Hematopoietic multipotent progenitor cell treated with erythropoietin and hydrocortisone succinate and interleukin-3 and kit ligand, for 8 days (in vitro differentiated cells): ENCODE measurements at places on chromosomes 13 and 19.

DNA sequence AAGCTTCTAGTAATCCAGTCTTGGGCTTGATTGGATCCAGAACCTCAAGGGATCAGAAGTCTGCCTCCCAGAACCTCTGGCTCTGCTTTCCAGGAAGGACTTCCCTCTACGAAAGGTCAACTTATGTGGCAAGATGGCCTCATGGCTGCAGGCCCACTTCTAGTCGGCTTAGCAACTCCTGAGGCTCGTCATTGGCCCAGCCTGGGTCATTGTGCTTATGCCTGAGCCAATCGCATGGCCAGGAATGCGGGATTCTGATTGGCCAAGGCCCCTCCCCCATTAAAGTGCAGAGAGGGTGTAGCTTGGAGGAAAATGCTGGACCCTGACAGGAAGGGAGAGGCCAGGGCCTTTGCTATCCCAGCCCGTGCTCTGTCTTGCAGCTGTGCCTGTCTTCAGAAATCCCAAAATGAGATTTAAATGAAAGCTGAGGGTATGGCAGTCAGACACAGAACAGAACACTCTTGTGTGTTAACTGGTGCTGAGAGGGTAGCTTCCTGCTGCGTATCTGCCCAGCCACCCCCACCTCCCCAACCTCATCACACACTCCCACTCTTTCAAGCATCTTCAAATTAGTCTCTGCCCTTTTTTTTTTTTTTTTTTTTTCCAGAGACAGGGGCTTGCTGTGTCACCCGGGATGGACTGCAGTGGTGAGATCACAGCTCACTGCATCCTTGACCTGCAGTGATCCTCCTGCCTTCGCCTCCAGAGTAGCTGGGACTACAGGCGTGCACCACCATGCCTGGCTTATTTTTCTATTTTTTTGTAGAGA is 5.5 kb upstream of the CCNE1 start:
- no peak for DNase-seq

DNA sequence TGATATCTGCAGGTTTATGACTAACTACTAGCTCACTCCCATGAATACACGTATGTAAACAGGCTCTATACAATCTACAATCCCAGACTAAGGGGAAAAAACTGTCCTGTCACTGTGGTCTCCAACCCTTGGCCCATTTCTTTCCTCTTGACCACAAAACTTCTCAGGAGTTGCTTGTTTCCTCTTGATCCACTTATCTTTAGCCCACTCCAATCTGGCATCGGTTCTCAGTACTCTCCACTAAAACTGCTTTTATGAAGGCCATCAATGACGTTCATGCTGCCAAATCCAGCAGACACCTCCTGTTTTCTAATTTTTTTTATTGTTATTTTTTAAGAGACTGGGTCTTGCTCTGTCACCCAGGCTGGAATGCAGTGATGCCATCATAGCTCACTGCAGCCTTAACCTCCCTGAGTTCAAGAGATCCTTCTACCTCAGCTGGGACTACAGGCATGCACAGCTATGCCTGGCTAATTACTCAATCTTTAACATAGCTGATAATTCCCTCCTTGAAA is 31.9 kb upstream of the USPL1 start:
- peak; percentile 78 for DNase-seq

DNA sequence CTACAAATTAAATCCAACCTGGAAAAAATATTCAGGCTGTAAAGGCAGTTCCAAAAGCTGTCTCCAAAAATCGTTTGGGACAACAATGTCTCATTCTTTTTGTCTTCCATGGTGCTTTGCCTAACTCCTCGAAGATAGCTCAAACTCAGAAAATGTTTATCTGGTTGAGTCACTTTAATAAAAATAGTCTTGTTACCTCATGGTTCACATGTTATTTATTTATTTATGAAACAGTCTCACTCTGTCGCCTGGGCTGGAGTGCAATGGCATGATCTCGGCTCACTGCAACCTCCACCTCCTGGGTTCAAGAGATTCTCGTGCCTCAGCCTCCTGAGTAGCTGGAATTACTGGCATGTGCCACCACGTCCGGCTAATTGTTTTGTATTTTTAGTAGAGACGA is 4.9 kb upstream of the BRD4 start:
- DNase-seq = no peak

DNA sequence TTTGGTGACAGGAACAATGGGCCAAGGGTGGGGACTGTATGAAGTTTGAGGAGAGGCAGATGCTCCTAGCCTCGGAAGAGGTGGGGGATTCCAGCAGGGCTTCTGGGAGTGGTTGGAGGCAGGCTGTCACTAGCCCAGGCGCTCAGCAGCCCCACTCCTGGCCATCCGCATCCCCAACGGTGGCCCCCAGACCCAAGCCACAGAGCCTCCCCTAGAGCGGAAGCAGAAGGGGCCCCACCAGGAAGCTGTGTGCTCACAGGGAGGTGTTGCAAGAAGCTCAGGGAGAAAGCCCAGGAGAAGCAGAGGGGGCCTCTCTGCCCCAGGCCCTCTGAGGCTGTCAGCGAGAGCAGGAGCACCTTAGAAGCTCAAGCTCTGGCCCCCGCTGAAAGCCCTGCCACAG is 8.3 kb downstream of the PRAM1 start:
- DNase-seq = no peak

DNA sequence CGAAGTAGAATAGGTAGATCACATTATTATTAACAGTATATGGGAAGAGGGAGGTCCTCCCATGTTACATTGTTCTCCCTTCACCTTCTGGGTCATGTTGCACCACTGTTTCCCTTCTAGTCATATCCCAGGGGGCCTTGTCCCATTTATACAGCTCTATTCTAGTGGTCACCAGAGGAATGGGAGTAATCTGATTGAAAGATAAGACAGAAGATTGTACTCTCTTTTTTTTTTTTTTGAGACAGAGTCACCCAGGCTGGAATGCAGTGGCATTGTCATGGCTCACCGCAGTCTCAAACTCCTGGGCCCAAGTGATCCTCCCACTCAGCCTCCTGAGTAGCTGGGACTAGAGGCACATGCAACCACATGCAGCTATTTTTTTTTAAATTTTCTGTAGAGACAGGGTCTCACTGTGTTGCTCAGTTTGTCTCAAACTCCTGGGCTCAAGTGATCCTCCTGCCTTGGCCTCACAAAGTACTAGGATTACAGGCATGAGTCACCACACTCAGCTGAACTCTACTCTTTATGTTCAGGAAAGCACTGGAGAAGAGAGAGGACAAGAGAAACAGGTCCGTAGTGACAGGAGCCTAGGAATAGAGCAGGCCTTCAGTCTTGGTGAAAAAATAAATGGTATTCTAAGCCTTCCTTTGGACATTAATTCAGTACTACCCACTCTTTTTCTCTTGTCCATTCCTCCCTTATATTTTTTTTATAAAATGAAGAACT is 4.3 kb upstream of the ZNF529 start:
- DNase-seq = no peak

DNA sequence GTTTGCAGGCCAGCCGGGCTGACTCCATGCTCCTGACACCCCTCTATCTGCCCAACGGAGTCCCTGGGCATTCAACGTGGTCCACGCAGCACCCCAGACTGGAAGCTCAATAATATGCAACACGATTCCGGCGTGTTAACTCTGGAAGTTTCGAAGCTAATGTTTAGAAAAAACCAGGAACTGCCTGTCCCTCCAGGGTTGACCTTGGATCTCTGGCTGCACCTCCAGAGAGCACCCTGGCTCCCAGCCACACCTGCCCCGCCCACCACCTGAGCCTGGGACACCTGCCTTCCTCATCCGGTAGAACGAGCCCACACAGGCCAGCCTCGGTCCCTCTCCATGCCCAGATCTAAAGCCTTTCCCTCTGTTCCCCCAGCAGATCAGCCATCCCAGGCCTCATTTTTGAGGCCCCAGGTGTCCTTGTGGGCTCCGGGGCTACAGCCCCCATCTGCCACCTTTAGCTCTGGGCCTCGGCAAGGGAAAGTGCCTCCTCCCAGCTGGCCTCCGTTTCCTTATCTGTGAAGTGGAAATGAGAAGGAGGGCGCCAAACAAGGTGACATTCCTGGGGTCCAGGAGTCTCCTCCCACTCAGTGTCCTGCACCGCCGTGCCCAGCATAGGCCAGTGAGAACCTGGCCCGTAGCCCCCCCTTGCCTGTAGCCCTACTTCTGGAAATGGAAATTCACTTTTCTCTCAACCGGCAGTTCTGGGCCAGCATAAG is 38.7 kb downstream of the KLF2 start:
- DNase-seq = no peak

- no peak for DNase-seq
These were observed 242.6 kb downstream of the NDFIP2 start for GRCh38 chr13:79723519-79724024.

DNA sequence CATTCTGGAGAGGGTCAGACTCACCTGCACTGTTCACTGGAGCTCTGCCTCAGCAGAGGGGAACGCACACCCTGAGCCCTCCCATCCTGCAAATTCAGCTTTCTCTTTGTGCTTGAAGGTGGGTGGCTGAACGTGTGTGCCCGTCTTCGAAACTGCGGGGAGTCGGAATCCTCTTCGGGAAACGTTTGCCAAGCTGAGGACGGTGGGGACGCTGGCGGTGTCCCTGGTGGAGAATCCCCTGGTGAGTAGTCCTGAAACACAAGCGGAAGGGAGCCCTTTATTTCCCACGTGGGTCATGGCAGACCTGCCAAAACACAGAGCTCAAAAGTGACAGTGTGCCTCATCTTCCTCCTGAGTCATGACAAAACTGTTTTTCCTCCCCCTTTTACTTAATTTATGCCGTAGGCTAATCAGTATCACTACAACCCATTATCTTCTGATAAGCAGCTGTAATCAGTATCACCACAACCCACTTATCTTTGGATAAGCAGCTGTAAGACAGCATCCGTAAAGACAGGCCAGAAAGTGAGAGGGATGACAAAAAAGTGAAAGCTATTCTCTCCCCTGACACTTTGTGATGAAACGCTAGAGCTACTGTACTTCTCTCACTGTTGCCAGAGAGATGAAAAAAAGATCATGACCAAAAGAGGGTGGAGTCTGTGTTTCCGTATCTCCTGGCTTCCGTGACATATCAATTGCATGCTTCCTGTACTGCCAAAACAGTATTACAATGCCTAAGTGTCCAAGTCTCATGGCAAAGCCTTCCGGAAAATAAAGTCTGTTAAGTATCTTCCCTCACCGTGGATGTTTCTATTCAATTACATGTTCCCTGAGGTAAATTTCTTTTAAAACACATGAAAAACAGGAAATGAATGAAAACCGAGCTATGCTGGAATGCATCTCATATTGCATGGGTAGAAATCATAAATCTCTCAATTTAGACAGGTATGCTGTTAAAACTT is 155.5 kb downstream of the TBC1D4 start:
- DNase-seq = peak; percentile 90
